Natural killer cell (primary cell): ENCODE measurements at places on chromosomes 16 and 17. TPM values are rescaled to one million over a fixed set of nuclear protein-coding genes. Genes with fewer than 3 reads are reported as not detected.

The PRSS27 gene
- 1.3 TPM for total RNA-seq

DNA sequence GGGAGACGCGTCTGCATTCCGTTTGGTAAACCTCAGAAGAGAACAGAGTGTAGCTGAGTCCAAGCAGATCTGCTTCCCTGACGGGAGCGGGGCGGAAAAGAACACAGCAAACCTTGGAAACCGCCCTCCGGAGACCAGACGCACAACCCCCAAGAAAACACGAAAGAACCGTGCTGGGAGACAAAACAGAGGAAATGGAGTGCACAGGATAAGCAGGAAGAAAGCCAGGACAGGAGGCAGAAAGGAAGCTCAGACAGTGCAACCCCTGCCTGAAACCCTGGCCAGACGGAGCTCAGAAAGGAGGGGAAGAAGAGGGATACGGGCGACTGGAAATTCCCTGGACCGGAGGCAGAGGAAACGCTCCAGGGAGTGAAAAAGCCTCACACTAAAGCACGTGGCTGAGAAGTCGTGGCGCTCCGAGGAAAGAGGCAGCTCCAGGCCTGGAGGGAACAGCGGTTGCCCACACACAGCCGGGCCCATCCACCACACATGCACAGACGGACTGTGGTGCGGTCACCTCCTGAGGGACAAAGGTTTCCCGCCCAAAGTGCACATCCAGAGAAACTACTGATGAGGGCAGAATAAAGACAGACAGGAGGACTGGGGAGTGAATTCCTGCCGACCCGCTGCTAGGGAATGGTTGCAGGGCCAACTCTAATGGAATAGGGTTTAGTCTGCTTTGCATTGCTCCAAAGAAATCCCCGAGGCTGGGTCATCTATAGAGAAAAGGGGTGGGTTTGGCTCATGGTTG is 10.2 kb downstream of the DPEP1 start:
- DNase-seq, result no peak

DNA sequence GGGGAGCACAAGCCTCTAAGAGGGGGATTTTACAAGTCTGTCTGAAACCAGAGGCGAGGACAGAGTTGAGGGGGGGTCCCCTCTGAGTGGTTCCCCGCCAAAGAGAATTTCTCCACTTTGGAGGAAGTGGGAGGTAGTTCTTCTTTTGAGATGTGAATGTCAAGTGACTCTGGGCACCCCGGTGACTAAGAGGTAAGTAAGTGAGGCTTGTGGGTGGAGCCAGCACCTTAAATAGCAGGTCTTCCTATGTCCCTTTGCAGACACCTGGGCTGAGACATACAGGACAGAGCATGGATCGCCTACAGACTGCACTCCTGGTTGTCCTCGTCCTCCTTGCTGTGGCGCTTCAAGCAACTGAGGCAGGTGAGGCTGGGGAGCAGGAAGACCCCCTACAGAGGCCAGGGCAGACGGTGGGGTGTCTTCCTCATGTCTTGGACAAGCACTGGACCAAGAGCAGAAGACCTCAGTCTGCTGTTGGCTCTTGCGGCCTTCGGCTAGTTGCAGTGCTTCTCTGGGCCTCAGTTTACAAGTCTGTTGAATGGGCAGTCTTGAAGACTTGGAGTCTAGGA is at the start of gene CCL22:
Gene CCL22 (plus strand): TSS at position 257 of the 569 bp plus-strand sequence. CDS start 34 bp downstream, at position 291.
- DNase-seq, result no peak

The KRT36 gene
- total RNA-seq, result not detected

The RPH3AL gene
- 7.9 TPM for total RNA-seq

GRCh38 chr17:75367312-75367711 is 38.2 kb downstream of the GRB2 start:
- DNase-seq, result no peak

- DNase-seq, result no peak
Observed at GRCh38 chr17:62855156-62855555, 47.0 kb upstream of the MARCHF10 start.

The ITGB4 gene
- 0.38 TPM for total RNA-seq

DNA sequence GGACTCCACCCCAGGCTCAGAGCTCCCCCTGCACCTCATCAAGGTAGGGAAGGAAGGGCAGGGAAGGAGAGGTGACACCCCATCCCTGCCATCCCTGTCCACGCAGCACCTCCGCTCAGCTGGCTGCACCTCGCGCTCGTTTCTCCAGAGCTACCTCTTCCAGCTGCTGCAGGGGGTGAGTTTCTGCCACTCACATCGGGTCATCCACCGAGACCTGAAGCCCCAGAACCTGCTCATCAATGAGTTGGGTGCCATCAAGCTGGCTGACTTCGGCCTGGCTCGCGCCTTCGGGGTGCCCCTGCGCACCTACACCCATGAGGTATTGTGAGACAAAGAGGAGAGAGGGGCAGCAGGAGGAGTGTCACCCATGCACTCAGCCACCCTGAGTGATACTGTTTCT is 1.4 kb downstream of the CDK3 start:
- DNase-seq, result no peak

The PPL gene
- not detected for total RNA-seq

GRCh38 chr16:67844497-67844896 is 2.2 kb upstream of the NUTF2 start:
- DNase-seq, result no peak

The KRTAP1-3 gene
- total RNA-seq, result not detected

The IRX5 gene
- total RNA-seq, result not detected

- DNase-seq, result no peak
Observed at GRCh38 chr17:17455173-17455572, 21.6 kb upstream of the MED9 start.

DNA sequence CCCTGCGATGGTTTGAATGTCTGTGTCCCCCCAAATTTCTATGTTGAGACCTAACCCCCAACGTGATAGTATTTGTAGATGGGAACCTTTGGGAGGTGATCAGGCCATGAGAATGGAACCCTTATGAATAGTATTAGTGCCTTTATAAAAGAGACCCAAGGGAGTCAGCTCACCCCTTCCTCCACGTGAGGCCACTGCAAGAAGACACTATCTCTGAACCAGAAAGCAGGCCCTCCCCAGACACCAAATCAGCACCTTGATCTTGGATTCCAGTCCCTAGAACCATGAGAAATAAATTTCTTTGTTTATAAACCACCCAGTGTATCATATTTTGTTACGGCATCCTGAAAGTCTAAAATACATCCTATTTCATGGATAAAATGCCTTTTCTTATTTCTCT is 64.4 kb upstream of the LRRC37A3 start:
- DNase-seq, result no peak

DNA sequence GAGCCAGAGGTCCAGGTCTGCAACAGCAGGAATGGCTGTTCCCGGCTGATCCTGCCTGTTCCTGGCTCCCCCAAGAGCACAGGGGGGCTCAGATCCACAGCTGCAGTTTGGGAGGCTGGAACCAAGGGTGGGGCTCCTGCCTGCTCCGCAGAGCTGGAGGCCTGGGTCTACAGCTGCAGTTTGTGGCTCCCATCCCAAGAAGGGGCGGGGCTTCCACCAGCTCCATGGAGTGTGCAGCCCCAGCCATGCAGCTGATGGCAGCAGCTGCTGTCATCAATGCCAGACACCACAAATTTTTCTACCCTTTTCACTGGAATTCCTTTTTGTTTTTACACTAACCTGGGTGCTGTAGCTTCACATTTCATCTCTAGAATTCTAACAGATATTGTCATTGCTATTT is 135.4 kb upstream of the KIF2B start:
- DNase-seq, result no peak
